ENCODE measurements at places on chromosomes 6 and 20. TPM values are rescaled to one million over a fixed set of nuclear protein-coding genes. Genes with fewer than 3 reads are reported as not detected.

DNA sequence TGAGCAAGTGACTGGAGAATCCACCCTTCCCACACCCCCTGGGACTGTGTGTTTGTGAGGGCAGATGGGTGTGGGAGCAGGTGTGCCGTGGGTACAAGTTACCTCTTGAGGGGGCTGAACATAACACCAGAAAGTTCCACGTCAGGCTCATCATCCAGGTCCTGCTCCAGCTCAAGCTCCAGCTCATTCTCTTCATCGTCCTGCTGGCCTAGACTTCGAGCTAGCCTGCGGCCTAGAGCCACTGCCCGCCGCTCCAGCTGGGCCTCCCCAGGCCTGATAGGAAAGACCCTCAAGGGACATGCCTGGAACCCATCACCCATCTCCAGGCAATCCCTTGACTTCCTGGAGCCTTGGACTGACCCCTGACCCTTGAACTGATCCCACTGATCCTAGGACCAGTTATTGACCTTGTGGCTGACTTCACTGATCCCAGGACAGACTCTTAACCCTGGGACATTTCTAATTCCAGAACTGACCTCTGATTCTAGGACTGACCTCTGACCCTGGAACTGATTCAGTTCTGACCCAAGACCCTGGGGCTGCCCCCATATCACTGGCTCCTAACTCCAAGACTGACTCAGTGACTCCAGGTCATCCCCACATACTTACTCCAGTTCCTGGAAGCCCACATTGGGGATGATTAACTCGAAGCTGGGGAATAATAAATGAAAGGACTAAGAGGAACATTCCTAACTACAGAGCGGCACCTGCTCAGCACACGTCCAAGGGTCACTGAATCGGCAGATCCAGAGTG, 11.8 kb upstream of the SPAG4 start:
- no peak for DNase-seq

GRCh38 chr6:126170433-126170832, 169.5 kb upstream of the CENPW start:
- DNase-seq: no peak

GRCh38 chr6:125798734-125799508, 8.2 kb downstream of the NCOA7 start:
- no peak for DNase-seq

DNA sequence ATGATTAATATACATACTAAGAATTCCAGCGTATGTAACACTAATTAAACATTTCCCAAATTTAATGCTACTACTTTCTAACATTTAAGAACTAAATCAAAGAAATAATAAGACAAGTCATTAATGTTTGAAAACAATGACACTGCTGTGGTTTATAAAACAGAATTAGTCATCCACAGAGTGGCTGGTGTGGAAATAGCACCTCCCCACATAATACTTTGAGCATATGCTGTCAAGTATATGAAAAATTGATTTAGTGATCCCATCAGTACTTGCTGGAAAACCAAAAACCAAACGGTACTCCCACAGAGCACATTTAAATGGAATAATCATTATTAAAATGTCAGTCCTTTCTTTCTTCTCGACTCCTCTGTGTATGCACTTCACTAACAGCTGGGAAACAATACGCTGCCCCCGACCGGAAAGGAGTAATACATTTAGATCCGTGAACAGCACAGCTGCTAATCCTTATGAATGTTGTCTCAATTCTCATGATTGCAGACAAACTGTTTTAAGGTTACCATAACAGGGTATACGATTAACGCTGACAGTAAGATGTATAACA, 78.4 kb downstream of the PREP start:
- DNase-seq: no peak

DNA sequence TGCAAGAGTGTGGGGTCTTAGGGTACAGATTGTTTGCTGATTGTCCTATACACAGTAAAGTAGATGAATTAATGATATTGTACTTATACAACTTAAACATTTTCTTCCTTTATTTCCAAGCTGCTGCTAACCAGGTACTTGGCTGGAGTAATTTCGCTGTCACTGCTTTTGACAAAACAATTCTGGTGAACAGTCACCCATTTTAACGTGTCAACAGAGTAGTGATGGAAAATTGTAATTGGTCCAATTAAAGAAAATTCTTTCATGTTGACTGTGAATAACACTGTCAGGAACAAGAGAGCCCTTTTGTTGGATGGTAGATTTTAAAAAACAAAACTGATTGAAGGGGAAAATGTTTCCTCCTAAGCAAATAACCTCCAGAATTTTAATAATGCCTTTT, 26.4 kb upstream of the MROH8 start:
- no peak for DNase-seq

- DNase-seq: no peak
Observed at GRCh38 chr20:40991181-40991889, 37.3 kb upstream of the TOP1 start.

DNA sequence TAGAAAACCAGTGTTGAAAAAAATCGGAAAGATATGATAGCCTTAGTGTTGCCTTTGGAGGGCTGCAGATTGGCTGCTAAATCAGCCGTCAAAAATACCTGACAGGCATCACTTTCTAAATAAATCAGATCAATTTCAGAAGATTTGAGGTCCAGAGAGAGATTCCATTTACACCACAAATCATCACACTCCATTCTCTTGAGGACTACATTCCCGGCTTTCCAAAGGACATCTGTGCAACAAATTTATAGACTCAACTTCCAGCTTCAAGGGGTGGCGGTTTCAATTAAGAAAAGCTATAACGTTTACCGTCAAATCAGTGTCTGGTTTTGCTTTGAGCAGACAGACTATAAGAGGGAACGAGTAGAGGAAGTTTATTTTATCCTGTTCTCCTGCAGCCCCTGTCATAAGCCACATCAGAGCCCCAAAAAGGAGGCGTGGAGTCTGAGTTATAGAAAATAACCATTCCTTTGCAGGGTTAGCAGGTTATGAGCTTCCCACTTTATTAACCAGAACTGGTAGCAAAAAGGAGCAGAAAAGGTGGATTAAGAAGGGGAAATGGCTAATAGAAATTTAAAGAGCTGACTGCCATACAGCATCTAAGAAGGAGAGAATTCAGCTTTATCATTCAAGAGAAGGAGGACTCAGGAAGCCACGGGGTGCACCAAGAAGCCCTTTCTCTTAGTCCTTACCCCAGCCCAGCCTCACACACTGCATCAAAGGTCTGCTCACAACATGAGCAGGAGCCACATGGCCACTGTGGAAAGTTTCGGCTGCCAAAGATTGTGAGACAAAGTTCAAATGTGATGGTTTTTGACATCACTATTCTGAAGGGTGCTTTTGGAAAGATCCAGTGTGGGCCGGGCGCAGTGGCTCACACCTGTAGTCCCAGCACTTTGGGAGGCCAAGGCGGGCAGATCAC, 12.9 kb upstream of the UQCC2 start:
- DNase-seq: no peak

- no peak for DNase-seq
Observed at GRCh38 chr20:41452226-41452625, 85.6 kb upstream of the EMILIN3 start.

Gene PERP
- total RNA-seq: 37.0 TPM

Gene SLC44A4
- total RNA-seq: not detected

Gene FABP7
- total RNA-seq: not detected

All from right cardiac atrium (tissue), 5 donors.